ENCODE measurements at places on chromosomes 2 and 18.

GRCh38 chr18:46419391-46420141, 237.5 kb downstream of the LOXHD1 start:
- DNase-seq = no peak

DNA sequence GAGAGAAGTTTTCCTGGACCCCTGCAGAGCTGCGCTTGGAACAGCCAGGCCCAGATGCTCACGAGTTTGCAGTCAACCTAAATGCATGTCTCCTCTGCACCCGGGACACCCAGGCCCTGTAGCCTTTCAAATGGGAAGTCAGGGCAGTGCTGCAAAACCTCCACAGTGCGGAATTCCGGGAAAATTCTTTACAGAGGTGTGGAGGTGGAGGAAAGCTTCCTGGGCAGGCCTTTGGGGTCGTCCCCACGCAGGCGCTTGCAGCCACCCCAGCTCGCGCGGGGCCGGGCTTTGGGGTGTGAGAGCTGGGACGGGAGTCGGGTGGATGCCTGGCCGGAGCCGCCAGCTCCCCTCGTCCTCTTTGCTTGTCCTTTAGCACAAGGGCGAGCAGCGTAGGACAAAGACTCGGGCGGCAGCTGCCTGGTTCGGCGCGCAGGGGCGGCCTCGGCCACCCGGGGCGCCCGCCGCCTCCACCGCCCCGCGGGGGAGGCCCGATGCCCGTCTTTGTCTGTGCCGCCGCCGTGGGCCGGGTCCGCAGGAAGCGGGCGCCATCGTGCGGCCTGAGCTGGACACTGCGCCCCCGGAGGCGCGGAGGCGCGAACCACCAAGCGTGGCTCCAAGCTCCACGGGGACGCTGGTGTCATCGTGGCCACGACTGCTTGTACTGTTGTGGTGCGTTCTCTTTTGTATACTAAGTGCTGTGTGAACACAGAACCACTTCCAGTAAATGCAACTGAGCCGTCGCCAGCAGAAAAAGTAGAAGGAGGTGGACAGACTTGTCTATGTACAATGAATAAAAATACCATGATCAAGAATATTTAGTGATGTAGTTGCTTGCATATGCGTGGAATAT, 28.2 kb upstream of the BCL11A start:
- peak; percentile 26 for DNase-seq

GRCh38 chr2:1793868-1794445, 49.6 kb upstream of the PXDN start:
- no peak for DNase-seq

DNA sequence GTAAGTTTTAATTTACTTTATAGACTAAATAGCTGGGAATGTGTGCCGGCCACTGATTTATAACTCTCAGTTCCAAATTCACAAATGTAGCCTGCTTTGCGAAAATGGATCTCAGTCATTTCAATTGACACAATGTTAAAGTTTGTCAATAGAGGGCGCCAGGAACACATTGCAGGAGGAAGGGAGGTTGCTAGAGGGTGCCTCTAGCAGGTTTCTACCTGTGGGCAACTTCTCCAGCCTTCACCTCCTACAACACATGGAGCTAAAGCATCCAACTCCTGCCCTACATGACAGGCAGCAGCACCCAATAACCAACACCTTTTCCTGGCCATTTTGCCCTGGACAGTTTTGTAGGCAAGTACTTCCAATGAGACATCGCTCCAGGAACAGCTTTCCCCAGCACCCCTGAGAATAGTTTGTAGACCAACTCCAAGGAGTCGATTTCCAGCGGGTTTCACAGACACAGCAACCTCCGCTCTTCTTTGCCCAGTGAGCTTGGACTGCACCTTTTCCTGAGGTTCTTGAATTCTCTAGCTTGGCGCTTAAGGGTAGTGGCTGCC, 784.8 kb upstream of the CDH2 start:
- peak; percentile 33 for DNase-seq

DNA sequence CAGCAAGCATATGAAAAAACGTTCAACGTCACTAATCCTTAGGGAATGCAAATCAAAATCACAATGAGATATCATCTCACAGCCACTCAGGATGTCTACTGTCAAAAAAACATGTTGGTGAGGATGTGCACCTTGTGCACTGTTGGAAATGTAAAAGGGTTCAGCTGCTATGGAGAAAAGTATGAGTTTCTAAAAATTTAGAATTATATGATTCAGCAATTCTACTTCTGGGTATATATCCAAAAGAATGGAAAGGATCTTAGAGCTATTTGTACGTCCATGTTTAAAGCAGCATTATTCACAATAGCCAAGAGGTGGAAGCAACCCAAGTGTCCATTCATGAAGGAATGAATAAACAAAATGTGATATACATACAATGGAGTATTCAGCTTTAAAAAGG, 50.0 kb downstream of the CFAP210 start:
- DNase-seq = no peak

GRCh38 chr18:79942786-79943607, 8.5 kb downstream of the SLC66A2 start:
- DNase-seq = no peak

DNA sequence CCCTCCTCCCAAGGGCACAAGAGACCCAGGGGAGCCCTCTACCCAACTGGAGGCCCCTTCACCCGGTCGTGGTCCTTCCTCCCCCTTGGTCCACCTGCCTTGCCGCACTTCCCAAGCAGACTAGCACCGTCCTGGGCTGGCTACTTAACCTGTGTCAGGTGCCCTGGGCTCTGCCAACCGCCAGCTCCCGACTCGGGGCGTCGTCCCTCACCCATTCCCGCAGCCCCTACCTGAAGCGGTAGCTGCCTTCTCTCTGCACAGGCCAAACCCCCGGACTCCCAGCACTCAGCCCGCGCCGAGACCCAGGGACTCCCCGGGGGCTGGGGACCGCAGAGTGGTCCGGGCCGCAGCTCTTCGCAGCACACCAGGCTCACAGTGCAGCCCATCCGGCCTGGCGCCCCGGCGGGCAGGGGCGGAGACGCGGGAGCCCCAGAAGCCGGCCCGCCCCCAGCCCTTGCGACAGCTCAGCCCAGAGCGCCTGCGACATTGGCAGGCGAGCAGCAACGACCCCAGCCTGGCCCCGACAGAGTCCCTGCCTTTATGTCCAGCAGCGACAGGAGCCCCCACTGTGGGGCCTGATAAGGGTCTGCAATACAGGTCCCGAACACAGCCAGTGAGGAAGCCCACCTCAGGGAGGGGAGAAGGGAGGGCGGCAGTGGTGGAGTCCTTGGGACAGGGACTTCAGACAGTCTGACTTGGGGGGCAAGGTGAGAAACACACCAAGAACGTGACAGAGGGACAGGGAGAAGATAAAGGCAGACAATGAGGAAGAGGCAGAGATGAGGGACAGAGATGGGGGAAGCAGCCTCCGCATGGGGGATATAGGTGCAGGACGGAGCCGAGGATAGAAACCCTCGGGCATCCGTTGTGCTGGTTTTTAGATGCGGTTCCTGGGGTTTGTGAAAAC, 31.0 kb upstream of the TNS1 start:
- DNase-seq = no peak

DNA sequence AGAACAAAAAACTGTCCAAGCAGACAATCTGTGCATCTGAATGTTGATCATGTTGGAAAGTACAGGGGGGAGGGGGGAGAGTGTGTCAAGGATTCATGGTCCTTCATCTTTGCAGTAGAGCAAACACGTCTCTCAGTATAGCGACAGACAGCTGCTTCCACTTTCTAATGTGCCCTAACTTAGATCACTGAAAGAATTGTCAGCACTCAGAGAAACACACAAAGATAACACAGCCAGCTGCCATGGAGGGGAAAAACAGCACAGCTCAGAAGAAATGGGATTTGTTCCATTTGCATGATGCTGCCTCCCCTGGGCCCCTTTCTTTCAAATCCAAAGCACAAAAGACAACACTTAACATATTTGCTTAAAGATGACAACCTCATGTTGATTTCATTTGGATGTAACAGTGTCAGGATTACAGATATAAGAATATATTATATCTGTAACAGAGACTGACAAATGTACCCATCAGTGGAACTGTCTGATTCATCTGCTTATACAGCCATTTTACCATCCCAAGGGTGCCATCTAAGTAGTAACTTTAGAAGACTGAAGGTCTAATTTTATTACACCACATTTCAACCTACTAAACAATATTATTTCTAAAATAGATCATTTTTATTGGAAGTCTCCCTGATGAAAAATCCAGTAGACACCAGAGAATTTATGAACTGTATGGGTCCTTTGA, 17.7 kb downstream of the FIGN start:
- no peak for DNase-seq

- DNase-seq = no peak
These were observed 97.1 kb downstream of the SH3RF3 start for GRCh38 chr2:109226128-109226527.

DNA sequence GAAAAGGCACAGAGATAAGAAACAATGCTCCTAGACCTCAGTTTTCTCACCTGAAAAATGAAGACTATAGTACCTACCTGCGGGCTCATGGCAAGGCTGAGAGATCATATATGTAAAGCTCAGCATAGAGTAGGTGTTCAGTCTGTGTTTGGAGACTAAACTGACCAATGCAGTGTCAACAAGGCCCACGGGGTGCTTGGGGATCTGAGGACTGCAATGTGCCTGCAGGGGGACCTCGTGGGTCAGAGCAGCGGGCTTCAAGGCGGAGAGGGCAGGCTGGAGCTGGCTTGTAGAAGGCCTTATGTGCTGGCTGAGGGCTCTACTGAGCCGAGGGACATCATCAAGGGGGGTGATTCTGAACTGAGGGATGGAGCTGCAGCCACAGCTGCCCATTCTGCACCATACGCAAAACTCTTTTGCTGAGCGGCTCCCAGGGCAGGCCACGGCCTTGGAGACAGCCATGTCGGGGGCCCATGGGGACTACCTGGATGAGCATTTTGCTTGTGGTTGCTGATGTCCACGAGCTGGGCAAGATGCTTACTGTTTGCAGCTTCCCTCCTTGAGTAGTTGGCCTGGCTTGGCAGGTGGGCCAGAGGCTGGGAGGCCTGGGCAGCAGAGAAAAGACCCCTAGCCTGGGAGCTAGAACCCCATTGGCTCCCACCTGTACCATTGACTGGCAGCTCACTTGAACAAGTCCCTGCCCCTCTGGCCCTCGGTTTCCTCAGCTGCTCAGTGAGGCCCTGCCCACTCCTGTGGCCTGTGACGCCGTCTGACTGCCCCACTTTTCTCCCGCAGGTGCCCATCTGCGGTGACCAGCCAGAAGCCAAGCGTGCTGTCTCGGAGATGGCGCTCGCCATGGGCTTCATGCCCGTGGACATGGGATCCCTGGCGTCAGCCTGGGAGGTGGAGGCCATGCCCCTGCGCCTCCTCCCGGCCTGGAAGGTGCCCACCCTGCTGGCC, 23.5 kb downstream of the STEAP3 start:
- no peak for DNase-seq

- DNase-seq = no peak
These were observed 1.5 kb downstream of the SOWAHC start for GRCh38 chr2:109615637-109616144.

GRCh38 chr2:216632346-216632951, 771 bp upstream of the IGFBP2 start:
- no peak for DNase-seq

GRCh38 chr2:120770176-120770575, 34.5 kb downstream of the GLI2 start:
- DNase-seq = no peak

DNA sequence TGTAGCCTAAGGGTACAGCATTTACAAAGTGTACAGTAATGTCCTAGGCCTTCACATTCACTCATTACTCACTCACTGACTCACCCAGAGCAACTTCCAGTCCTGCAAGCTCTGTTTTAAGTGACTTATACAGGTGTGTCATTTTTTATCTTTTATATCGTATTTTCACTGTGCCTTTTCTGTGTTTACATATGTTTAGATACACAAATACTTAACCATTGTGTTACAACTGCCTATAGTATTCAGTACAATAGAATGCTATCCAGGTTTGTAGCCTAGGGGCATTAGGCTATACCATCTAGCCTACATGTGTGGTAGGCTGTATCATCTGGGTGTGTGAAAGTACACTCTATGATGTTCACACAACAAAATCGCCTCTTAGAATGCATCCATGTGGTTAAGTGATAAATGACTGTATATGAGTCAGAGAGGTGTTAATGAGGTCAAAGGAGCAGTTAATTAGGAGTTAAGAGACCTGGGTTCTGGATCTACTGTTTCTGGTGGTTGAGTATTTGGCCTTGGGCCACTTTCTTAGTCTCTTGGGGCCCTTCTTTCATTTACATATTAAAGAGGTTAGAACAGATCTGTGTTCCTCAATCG, 149.1 kb downstream of the GREB1L start:
- DNase-seq = peak; percentile 69

DNA sequence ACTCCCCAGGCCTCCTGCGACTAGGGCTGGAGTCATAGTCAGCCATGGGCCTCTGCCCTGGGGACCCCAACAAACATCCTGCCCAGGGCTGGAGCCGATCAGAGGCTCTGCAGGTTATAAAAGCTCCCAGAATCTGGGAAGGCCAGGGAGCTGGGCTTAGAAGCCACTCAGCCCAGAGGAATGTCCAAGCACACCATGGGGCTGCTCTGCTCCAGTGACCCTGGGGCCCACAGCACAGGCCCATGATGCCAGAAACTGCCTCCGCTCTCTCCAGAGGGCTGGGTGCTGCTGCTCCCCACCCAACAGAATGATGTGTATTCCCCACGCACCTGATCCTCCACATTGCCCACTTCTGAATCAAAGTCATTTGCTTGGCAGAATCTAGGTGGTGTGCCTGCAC, 88.5 kb downstream of the ARMC9 start:
- no peak for DNase-seq

DNA sequence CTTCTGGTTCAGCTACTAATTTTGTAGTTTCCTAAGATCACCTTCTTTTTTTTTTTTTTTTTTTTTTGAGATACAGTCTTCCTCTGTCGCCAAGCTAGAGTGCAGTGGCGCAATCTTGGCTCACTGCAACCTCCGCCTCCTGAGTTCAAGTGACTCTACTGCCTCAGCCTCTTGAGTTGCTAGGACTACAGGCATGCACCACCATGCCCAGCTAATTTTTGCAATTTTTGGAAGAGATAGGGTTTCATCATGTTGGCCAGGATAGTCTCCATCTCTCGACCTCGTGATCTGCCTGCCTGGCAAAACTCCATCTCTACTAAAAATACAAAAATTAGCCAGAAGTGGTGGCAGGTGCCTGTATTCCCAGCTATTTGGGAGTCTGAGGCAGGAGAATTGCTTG, 301.5 kb upstream of the TFPI start:
- no peak for DNase-seq

GRCh38 chr2:208255557-208256106, 761 bp upstream of the IDH1 start:
- no peak for DNase-seq

GRCh38 chr2:166454006-166454595, 39.9 kb downstream of the SCN7A start:
- DNase-seq = no peak
